Activated CD4-positive, alpha-beta T cell treated with anti-CD3 and anti-CD28 coated beads, Interleukin-2, amount 50 U/mL, for 1 hour (primary cell): ENCODE measurements at places on chromosomes 2 and 18.

DNA sequence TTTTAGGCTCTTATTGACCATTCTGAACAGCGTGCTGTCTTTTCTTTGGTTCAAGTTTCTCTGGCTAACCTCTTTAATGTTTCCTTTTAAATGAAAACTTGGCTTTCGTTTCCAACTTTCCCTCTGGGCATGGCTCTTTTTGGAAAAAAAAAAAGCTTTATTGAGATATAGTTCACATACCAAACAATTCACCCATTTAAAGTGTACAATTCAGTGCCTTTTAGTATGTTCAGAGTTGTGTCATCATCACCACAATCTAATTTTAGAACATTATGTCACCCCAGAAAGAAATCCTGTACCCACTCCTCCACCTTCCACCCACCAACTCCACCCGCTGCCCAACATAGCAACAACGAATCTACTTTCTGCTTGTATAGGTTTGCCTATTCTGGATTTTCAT, 322.4 kb downstream of the ADCYAP1 start:
- no peak for DNase-seq

DNA sequence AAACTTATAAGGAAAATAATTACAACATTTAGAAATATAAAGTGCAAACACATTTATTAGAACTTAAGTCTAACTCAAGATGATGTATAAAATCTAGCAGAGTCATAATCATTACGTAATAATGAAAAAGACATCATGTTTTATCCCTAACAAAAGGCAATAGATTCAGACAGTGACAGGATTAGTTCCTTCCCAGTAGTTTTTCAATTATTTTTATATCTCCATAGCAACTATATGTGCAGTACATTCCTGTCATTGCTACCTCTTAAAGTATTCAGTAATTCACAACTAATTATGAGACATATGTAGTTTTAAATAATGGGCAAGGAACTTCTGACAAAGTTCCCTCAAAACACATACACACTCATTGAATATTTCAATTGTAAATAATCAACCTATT, 687.9 kb downstream of the CCDC85A start:
- DNase-seq = no peak

GRCh38 chr2:126932966-126933710, 34.4 kb downstream of the TEX51 start:
- DNase-seq = no peak

- no peak for DNase-seq
Observed at GRCh38 chr2:241230435-241230834, 42.0 kb downstream of the ANO7 start.

- no peak for DNase-seq
Observed at GRCh38 chr18:1308686-1309085, 404.0 kb downstream of the ADCYAP1 start.

DNA sequence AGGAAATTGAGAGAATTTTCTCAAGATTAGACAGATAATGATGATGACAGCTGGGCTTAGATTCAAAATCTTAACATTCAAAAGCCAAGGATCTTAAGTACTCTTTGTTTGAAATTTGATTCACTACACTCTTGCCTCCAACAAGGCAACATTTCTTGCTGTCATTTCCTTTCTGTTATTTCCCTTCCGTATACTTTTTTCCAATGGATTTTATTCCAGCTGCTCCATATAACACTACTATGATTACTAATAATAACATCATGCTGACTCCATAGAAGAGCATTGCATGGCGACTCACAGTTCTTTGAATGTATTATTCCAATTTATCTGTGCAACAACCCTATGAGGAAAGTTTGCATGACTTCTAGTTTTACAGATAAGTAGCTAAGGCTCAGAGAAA, 33.9 kb upstream of the CCDC102B start:
- DNase-seq = no peak

GRCh38 chr2:178229927-178230326, 35.6 kb downstream of the OSBPL6 start:
- DNase-seq = no peak

GRCh38 chr2:36357847-36358659, 2.5 kb downstream of the CRIM1 start:
- DNase-seq = no peak

GRCh38 chr2:186702501-186702900, 8.6 kb downstream of the FAM171B start:
- no peak for DNase-seq

DNA sequence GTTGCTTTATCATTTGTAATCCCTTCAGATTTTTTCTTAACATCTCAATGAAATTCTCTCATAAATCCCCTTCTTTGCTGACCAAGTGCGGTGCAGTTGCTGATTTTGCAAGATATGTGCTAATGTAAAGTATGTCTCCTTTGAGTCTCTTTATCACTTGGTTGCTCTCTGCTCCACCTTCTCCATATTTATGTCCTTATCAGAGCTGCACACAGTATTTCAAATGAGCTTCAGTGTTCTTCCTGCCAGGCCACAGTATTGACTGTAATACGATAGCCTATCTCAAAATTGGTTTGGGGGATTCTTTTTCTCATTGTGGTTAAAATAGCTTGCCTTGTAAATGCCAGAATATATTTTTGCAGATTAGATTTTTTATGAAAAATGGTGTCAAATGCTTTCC, 32.2 kb downstream of the MAIP1 start:
- no peak for DNase-seq

DNA sequence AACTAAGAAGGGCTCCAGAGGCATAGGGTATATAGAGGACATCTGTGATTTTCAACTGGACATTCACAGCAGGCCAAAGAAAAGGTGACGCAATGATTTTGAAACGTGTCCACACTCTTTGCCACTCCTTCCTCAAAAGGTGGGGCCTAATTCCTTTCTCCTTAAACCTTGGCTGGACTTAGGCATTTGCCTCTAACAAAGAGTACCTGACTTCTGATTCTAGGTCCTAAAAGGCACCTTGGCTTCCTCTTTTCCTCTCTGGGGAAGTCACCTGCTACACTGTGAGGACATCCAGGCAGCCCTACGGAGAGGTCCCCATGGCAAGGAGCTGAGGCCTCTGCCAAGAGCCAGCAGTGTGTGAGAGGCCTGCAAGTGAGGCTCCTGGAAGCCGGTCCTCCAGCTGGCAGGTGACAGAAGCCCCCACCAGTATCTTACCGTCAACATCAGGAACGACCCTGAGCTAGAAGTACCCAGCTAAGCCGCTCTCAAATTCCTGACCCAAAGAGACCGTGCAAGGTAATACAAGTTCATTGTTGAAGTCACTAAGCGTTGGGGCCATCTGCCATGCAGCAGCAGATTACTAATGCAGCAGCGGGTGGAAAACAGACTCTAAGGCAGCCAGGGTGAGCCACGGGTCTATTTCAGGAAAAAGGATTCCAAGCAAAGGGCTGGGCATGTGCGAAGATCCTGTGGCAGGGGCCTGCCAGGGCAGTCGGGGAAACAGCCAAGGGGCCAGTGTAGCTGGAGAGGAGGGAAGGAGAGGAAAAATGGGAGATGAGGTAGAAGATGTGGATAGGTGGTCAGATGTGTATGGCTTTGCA, 7.4 kb upstream of the HES6 start:
- DNase-seq = no peak

GRCh38 chr2:221485503-221485870, 86.6 kb downstream of the EPHA4 start:
- no peak for DNase-seq

DNA sequence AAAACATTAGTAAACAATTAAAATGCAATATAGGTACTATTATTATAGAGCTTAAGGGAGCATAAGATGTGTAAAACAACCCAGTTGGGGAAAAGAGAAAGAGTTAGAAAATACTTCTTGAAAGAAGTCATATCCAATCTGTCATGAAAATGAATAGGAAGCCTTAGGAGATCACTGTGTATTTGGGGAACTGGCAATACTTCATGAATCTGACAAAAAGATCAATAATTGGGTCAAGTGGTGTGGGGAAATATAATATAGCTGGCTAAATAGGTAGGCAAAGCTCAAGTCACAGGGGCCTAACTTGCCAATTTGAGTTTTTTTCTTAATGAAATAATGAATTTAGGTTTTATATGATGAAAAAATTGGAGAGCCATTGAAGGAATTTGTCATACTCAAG, 14.4 kb downstream of the DNAJC10 start:
- no peak for DNase-seq

DNA sequence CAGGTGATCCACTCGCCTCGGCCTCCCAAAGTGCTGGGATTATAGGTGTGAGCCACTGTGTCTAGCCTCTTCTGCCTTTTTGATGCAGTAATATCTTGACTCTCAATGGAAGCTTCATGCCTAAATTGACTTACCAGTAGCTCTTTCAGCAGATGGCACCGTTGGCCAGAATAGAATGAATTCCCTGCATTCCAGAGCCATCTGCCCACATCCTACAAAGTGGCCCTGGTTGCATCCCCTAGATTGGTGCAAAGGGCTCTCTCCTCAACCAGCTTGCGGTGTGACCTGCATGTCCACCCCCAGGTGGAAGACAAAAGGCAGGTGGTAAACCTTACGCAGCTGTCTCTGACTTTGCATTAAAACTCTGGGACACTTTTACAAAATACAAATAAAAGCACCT, 4.4 kb upstream of the PARD6G start:
- no peak for DNase-seq

GRCh38 chr2:3469486-3469885, 49.8 kb downstream of the ADI1 start:
- no peak for DNase-seq

- no peak for DNase-seq
Observed at GRCh38 chr2:85421260-85422071, 3.0 kb downstream of the SH2D6 start.

DNA sequence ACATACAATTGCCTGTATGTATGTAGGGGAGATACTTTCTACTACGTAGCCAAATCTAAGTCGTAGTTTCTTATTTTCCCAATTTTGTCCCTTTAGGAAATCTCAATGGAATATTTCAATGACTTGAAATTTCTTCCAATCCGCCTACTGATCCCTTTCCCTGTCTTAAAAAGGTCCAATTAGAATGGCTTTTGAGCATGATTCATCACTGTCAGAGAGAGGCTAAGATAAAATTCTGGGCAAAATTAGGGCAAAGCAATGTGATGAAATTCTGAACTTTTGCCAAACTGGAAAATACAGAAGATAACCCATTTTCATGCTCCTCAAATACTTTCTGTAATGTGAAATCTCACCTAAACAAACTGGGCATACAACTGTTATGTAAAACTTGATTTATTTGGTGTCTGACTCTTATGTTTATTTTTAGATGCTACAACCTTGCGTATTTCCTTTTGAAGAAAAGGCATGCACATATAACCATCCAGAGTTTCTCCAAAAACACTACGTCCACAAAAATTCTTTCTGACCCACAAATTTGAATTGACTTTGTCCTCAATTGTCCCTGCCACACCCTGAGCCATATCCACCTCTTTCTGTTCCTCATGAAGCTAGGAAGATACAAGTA, 147.1 kb downstream of the IKZF2 start:
- DNase-seq = no peak

DNA sequence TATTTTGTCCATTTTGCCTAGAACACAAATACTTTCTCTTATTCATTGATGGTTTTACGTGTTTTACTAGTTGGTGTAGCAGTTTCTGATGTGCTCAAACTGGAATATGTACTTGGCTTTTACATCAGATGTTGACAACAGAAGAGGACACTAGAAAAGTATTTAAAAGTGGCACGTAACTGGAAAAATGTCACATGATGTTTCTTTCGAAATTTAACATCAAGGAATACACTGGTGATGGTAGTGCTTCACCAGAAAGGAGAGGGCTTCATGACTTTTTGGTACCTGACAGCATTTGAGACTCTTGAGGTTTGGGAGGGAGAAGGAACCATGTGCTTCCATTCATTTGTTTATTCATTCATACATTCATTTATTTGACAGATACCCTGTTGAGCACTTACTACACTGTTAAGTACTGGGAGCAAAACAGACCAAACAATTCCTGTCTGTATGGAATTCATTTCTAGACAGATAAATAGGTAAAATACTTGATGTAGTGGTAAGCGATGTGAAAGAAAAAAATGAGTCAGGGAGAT, 1.5 kb downstream of the GIGYF2 start:
- DNase-seq = no peak

DNA sequence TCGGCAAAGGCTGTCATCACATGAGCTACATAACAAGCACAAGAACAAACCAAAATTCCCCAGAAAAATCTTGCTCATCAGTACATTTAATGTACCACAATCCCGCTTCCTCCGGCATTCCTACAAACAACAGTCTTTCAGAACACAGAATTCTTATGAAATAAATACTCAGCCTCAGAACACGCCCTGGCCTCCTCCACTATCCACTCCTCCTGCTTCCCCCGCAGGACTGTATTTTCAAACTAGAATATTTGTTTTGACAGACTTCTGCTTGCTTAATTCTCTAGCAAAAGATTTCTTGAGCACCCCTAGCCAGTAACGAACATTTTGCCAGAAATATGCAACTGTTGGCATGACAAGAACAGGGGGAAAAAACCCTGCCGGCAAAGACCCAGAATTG, 131.2 kb downstream of the THADA start:
- DNase-seq = no peak

- no peak for DNase-seq
Observed at GRCh38 chr2:225083276-225083675, 41.0 kb upstream of the DOCK10 start.

GRCh38 chr2:24513281-24514071, 22.4 kb downstream of the NCOA1 start:
- DNase-seq = no peak

GRCh38 chr2:220107380-220107791, 480.0 kb downstream of the SLC4A3 start:
- DNase-seq = no peak

GRCh38 chr2:231263118-231263831, 64.8 kb downstream of the ARMC9 start:
- no peak for DNase-seq

DNA sequence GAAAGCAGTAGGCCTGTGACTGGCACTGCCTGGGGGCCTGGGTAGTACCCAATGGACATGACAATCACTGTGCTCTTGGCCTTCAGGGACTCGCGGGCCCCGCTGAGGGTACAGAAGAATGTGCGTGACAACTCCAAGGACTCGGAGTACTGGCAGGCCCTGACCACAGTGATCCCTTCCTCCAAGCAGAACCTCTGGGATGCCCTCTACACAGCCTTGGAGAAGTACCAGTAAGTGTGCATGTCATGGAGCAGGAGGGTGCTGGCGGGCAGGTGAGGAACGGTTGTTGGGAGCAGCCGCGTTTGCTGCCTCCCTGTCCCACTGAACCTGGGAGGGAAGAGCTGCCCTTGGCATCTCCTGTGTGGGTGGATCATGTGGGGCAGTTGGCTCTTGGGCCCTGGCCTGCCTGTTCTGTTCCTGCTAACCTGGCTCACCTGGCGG, 23.3 kb downstream of the OTOF start:
- DNase-seq = no peak

DNA sequence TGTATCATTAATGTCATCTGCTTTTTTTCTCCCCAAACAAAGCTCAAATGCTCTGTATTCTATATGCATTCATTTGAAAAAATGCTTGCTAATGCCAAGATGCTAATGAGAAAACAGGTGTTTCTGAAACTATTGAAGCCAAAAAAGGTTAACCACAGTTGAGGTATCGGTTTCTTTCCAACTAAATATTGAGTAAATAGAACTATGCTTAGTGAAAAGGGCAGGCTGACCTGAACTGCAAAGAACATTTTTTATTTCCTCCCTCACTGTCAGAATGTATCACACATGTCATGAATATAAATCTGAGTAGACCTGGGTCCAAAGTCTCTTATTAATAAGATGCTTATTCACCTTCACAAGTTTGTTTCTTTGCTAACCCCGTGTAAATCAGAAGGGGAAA, 866.6 kb downstream of the CPS1 start:
- no peak for DNase-seq
